Keratinocyte (primary cell): ENCODE measurements at places on chromosomes 5 and 9.

- DNase-seq: no peak
Measured at GRCh38 chr5:161660806-161661205, 24.7 kb upstream of the GABRA6 start.

GRCh38 chr5:1657161-1657741, 133.5 kb upstream of the LPCAT1 start:
- no peak for DNase-seq

- DNase-seq: no peak
Measured at GRCh38 chr5:36152324-36153297, 700 bp downstream of the SKP2 start.

DNA sequence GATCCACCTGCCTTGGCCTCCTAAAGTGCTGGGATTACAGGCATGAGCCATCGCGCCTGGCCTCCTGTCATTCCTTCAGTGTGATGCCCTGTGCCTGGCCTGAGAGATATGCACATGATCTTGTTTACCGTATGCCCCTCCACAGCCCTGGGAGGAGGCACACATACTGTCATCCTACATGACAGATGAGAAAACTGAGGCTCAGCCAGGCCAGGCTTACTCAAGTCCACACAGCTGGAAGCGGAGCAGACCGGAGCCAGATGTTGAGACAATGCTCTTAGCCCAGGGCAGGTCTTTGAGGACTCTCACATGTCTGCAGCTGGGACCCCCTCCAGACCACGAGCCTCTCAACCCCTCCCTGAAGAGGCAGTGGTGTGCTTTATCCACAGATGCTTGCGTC, 38.7 kb upstream of the SH3PXD2B start:
- no peak for DNase-seq

- no peak for DNase-seq
Measured at GRCh38 chr9:8106362-8106761, 306.8 kb upstream of the DMAC1 start.

- DNase-seq: no peak
Measured at GRCh38 chr9:93304574-93305496, 120.9 kb downstream of the WNK2 start.

GRCh38 chr9:116123171-116123570, 30.4 kb upstream of the PAPPA start:
- no peak for DNase-seq

DNA sequence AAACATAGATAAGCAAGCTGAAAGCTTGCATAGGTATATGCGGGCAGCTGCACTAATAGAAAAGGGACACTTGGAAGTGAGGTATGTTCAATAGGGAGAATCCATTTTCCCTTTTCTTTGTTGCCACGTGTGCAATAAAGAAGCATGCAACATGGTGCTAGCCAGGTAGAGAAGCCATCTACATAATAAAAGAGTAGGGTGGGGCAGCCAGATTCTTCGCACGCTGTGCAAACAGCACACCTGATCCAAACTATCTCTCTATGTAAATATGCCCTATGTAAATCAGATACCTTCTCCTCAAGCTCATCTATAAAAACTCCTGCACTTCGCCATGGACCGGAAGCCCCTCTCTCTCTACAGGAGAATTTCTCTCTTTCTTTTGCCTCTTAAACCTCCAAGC, 91.9 kb upstream of the C9orf72 start:
- DNase-seq: no peak

GRCh38 chr9:98083566-98084183, 27.1 kb downstream of the NANS start:
- no peak for DNase-seq

DNA sequence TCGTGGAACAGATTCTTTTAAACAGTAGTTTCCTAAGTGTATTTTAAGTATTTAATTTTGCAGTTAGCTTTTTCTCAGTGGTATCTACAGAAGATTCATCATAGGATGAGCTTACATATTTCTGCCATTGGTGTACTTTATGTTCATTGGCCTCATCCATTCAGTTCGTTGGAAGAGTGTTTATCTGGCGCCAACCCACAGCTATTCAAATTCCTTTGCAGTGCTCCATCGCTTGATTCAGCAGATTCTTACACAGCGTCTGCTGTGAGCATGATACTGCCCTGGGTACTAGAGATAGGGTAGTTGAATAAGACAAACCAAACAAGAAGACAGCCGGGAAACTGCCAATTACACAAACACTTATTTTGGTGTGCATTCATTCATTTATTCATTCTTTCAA, 55.1 kb downstream of the NUP214 start:
- DNase-seq: no peak

GRCh38 chr5:165457859-165458481, 1952.6 kb downstream of the MAT2B start:
- DNase-seq: no peak

DNA sequence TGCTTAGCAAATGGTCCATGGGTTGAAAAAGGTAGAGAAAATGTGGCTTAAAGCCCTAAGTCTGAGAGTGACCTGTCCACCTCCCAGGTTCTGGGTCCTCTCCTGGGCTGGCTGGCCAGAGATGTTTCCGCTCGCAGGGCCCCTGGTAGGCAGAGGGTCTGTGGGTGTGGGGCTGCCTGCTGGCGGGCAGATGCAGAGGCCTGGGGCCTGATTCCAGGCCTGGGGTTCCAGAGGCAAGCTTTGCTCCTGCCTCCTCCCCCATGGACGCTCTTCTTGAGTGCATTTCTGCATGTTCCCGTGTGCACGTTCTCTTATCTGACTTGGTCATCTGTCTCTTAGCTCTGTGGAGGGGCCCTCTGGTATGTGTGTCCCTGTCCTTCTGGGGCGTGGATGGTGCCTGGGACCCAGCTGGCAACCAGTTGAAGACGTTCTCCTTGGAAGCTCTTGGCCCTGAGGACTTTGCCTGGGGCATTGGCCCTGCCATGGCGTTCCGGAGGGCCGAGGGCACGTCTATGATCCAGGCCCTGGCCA, 3.8 kb downstream of the MIGA2 start:
- DNase-seq: no peak

- no peak for DNase-seq
Measured at GRCh38 chr5:175872287-175873087, 1.1 kb downstream of the CPLX2 start.

GRCh38 chr5:14141764-14142163, 1.4 kb upstream of the TRIO start:
- no peak for DNase-seq

DNA sequence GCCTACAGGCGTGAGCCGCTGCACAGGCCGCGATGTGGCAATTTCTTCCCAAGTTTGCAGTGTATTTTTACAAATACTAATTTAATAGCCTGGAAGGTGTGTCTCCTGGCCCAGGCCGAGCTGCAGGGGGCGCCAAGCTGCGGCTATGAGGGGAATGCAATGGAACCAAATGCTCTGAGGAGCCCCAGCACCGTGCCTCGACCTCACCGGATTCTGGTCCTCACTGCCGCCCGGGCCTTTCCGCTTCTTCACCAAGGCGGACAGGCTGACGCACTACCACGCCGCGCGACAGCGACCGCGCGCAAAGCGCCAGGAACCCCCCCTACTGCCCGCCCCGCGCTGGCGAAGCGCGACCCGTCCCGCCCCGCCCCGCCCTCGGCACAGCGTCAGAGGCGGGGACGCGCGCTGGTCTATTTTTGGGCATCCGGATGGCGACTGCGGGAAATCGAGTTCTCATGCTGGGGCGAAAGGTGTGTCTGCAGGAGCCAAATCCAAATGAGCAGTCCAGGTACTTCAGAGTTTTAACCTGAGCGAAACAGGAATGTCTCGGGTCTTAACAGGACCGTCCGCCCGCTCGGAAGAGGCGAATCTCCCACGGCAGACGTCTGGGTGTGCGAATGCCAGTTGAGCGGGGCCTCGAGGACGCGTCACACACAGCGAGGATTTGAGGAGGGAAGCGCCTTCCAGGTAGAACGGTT, 31.7 kb upstream of the PRXL2C start:
- DNase-seq: no peak

DNA sequence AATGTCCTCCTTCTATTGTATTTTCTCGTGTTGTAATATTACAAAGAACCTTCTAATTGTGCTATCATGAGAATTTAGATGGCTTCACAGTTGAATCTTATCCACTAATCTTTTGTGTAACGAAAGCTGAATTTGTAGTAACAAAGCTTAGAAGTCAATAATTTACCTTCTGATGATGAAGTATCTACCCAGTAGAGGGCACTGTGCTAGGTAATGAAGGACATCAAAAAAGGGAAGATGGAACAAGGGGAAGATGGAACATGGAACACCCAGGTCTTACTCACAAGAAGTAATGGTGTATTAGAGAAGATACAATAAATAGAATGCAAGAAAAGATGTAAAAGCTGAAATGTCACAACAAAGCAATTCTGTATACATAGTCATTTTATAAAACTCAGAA, 131.0 kb upstream of the CCNG1 start:
- DNase-seq: no peak

DNA sequence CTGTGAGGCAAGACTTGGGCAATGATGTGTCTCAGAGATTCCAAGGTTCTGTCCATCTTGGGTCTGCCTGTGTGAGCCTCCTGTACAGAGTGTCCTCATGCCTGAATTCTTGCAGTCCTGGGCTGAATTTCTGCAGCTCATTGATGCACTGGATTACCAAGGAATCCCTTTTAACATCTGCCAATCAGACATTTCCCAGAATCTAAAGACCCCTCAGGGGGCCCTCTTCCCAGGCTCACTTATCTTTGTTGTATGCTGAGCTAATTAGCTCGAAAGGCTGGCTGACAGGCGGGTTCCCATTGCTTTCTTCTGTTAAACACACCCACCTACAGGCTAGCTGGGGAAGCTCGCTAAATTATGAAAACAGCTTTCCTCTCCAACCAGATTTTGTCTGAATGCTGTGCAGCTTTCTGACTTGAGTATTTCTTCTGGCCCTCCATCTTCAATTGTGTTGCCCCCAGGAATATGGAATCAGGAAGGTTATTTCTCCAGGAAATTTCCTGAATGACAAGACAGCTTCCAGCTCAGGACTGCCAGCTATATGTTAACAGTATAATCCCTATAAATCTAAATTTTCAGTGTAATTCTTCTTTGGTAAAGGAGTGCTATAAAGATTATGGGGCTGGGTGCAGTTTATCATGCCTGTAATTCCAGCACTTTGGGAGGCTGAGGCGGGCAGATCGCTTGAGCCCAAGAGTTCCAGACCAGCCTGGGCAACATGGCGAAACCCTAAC, at the start of gene LIX1:
LIX1 (minus strand) TSS at position 91 of the 734 bp plus-strand sequence; CDS start at position 56, 35 bp downstream.
- DNase-seq: no peak

DNA sequence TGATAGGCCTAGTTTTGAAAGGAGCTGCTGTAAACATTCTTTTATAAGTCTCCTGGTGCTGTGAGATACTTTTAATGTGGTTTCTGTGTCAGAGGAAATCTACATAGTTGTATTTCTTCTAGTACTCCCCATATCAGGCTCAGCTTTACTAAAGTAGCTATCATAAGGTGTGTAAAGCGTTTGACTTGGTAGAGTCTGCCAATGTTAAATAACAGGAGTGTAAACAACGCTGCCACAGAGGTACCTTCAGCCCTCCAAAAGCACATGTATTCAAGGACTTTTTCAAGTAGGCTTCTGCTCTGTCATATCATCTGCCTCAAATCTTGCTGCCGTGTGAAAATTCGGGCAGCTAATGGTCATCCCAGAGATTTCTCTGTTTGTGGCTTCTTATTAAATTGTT, 142.7 kb downstream of the ZSWIM6 start:
- DNase-seq: no peak

DNA sequence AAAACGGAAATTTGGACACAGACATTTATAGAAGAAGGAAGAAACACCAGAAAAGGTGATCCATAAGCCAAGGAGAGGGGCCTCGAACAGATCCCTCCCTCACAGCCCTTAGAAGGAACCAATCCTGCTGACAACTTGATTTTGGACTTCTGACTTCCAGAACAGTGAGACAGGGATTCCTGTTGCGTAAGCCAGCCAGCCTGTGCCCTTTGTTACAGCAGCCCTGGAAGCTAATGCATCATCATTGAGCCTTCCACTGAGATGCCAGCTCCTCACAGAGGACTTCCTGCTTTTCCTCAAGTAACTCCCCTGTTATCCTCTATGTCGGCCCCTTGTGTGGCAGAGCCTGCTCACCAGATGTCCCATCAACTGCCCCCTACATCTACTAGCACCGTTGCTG, 94.1 kb downstream of the JMY start:
- no peak for DNase-seq
